Right cardiac atrium (tissue), 5 donors: ENCODE measurements at places on chromosomes 6 and 20. TPM values are rescaled to one million over a fixed set of nuclear protein-coding genes. Genes with fewer than 3 reads are reported as not detected.

DNA sequence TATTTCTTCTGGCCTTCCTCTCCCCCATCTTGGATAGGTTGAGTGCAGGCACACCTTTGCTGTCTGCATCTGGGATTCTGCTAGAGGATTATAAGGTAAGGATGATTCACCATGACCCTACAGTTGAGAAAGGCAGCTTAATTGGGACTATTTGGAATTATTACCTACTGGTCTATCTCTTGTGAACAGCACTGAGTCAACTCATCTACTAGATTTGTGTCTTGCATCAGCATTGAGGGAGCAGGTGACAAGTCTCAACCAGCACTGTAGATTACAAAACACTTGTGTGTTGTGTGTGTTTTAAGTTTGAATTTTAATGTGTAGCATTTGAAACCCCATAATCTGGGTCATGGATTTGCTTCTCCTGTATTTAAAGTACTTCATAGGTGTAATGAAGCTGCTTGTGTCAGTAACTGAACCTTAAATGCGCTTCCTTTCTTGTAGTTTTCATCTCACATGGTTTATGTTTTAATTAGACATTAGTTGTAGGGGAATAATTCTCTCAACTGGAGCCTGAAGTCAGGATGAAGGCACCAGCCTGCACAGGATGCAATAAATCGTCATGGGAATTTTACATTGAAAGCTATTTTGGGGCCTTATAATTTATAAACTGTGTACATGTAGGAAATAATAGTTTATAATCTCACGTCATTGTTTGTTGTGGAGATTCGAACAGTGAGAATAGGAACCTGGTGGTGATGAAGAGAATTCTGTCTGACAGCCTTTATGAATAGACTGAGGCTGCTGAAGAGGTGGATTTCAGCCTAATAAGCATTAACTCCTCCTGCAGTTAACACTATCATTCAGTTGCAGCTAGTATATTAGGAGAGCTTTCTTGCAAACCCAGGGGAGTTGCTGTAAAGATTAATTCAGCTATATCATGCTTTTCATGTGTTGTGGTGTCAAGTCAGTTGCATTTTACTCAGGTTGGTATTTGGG is 125.1 kb downstream of the JARID2 start:
- no peak for DNase-seq

DNA sequence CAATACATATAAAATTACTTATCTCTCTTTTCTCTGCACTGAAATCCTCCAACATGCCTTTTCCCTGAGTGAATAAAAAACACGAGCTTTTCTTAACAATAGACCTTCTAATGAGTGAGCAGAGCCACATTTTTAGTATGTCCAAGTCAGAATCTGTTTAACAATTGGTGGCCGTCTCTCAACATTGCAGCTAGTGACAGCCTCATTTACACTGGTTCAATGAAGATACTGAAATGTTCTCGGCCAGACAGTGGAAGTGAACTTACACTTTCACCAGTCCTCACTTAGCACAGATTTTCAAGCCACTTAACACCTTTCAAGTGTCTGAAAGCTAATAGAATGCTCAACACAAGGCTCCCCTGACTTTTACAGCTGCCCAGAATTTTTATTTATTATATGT is 767.1 kb downstream of the KIF16B start:
- DNase-seq: no peak

DNA sequence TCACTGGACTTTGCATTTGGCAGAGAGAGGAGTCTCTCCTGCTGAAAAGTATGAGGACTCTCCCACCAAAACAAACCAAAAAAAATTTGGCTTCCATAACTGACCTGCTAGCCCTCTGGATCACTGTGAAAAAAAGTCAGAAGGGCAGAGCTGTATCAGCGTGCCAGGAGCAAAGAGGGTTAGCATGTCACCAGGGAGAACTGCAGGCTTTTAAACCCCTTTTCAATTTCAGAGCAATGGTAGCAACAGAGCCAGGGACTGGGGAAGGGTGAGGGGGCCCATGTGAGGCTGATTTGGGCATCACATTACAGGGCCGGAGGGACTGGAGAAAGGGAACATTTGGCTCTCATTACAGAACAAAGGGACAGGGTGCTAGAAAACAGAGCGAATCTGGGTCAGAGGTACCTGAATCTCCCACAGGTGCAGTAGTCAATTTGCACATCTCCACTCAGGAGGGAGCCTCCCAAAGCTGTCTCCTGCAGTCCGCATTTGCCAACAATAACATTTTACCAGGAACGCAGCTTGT is 185.7 kb upstream of the EYA4 start:
- DNase-seq: peak; percentile 24

GRCh38 chr6:109853426-109853825 is 124.7 kb upstream of the GPR6 start:
- no peak for DNase-seq

- DNase-seq: no peak
Observed at GRCh38 chr6:44976677-44977641, 351.2 kb upstream of the RUNX2 start.

The C2 gene
- 11.4 TPM for total RNA-seq

The NKAIN4 gene
- total RNA-seq: not detected

The CEP250 gene
- total RNA-seq: 17.9 TPM
